ENCODE measurements at places on chromosomes 5 and 9. TPM values are rescaled to one million over a fixed set of nuclear protein-coding genes. Genes with fewer than 3 reads are reported as not detected.

Gene CNTFR
- not detected for total RNA-seq

Gene GAPT
- not detected for total RNA-seq

Gene TPM2
- 6.1 TPM for total RNA-seq

Gene AK8
- 0.63 TPM for total RNA-seq

Gene CDX1
- total RNA-seq: not detected

Gene PTPRD
- total RNA-seq: 0.07 TPM

Gene IL3
- total RNA-seq: 1.5 TPM

Gene ASPN
- total RNA-seq: not detected

Gene PSIP1
- total RNA-seq: 92.6 TPM

GRCh38 chr9:124009531-124010217, 1.9 kb upstream of the LHX2 start:
- no peak for DNase-seq

DNA sequence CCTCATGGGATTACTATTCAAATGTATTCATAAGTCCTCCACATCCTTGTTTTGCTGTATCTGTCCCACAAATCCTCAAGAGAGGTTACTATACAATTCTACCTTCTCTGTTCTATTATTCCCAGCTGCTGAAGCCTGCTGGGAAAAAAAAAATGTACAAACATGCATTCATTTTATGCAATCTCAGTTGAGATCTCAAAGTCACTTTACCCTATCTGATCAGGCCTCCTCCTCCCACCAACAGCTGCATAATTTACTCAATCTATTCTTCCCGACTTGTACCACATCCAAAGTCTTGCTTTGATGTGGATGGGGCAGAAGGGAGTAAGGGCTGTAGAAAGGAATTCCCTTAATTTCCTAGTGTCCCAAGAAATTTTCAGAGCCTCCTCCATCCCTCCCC, 28.6 kb downstream of the PSIP1 start:
- no peak for DNase-seq

- DNase-seq: no peak
Observed at GRCh38 chr5:74722271-74722670, 37.2 kb downstream of the HEXB start.

GRCh38 chr5:91052977-91053740, 330.0 kb downstream of the ARRDC3 start:
- DNase-seq: no peak

DNA sequence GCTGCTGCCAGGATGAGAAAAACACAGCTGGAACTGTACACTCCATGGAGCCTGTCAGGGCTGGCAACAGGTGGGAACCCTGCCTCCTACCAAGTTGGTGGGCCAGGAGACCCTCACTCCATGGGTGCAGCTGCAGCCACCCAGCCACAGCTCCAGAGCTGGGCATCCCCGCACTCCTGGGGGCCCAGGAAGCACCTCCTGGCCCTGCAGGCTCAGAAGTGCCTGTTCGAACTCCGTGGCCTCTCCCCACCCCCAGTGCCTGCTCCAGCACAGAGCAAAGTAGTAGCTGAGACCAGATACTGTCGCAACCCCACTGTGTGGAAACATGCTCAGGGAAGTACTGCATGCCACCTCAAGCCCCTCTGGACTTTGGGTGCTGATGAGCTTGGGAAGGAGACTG, 564.0 kb upstream of the ACO1 start:
- DNase-seq: no peak

DNA sequence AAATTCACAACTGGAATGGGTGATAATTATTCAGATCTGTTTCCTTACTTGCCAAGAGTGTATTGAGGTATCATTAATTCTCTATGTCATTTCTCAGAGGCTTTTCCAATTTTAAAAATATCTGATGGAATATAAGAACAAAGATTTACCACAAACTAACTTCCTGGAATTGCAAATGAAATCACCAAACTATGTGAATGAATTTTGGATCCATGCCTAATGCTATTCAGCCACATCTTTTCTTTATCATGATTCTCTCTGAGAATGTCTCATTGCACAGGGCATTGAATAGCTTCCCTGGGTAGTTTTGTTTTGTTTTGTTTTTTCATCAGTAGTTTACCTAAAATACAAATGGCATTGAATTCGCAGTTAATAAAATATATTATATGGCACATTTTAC, 146.9 kb upstream of the FBN2 start:
- no peak for DNase-seq

DNA sequence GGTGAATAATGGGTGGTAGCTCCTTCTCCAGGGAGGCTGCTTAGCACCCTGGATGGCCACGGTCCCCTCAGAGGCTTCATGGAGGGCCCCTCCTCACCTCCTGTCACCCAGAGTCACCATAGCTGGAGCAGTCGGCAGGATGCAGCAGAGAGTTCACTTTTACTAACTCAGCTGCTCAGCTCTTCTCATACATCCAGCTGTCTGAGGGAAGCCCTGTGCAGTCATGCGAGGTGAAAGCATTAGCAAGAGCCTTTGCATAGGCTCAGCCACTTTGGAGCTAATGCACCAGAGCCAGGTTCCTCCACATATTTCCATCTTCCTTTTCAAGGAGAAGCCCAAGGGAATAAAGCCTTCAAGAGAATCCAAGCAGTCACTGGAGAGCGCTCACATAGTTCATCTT, 499.2 kb downstream of the BNC2 start:
- DNase-seq: no peak

- no peak for DNase-seq
Observed at GRCh38 chr9:115350548-115350947, 232.6 kb upstream of the TNC start.

GRCh38 chr9:94714494-94714893, 12.0 kb upstream of the AOPEP start:
- DNase-seq: no peak

DNA sequence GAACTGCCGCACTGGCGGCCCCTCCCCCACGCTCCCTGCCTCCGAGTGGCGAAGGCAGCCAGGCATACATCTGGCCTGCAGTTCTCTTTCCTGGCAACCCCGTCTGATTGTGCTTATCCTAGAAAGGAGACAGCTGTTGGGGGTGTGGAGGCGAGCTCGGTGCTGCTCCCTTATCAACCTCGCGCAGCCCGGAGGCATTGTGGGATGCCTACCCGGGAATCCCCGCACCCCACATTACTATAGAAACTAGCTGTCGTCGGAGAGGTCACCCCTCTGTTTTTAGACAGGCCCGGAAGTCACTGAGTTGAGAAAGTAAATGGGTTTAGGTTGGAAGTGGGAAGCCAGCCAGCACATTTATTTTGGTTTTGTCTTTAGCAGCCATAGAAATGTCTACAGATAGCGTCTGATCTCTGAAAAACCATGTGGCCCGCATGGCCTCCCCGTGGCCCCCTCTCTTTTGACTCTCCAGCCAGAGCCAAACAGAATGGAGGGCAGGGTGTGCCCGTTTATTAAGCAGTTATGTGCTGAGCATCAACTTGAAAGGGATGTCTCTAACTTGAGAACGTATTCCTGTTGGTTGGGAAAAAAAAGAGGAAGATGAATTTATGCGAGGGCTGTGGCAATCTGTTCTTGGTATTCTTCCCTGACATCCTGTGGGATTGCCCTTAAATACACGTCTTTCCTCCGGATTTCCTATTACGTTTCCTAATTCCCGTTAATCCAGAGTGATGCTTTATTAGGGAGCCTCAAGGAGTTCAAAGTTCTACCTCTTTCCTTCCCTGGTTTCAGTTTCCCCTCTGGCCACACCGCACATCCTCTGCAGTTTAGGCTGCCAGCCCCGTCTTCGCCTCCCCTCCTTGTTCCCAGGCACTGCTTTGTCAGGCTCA, 3.9 kb downstream of the STC2 start:
- DNase-seq: no peak

DNA sequence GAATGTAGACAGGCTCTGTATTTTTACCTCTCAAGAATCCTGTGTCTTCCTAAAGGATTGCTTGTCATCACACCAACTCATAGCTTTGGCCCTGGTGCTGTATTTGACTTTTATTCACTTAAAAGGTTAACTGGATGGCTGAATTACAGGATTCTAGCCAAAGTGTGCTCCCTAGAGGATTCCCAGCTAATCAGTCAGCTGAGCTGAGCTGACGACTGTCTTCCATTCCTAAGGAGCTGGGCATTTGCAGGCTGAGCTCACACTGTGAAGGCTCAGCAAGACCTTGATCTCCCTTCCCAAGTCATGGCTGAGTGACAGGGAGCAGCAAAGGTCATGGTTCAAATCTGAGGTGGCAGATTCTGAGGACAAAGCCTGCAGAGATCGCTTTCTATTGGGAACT, 59.0 kb upstream of the PALM2AKAP2 start:
- DNase-seq: no peak

DNA sequence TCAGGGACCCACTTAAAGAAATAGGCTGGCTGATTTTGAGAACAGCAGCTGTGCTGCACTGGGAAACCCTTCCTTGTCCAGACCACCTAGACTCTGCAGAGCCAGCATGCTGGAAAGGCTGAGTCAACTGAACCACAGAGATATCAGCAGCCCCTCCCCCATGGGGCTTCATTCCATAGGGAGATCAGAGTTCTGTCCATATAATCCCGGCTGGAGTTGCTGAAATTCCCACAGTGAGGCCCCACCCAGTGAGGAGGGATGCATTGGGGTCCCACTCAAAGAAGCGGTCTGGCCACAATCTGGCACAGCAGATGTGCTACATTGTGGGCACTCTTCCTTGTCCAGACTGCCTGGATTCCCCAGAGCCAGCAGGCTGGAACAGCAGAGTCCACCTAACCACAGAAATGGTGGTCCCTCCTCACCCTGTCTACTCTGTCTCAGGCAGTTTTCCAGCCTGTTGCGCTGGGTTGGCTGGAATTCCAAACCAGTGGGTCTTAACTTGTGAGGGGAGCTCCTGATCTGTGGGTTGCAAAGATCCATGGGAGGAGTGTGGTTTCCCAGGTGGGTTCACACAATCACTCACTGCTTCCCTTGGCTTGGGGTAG, 127.1 kb downstream of the RNF180 start:
- no peak for DNase-seq

GRCh38 chr9:73155968-73156864, 4.6 kb downstream of the ANXA1 start:
- no peak for DNase-seq

DNA sequence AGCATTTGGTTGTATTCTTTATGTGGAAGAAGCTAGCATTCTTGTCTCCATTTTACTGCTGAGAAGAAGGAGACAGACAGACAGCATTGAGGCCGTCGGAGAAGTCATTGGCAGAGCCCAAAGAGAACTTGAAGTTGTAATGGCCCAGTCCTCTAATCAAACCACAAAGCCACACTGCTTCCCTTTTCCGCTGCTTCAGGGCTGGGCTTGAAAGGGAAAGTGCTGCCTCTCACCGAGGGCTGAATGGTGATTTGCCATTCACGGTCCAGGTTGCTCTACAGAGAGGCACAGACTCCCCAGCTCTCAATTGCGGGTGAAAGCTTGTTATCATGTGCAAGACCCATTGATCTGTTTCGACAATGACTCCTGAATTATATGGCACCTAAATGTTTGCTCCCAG, 25.6 kb upstream of the POU4F3 start:
- no peak for DNase-seq

DNA sequence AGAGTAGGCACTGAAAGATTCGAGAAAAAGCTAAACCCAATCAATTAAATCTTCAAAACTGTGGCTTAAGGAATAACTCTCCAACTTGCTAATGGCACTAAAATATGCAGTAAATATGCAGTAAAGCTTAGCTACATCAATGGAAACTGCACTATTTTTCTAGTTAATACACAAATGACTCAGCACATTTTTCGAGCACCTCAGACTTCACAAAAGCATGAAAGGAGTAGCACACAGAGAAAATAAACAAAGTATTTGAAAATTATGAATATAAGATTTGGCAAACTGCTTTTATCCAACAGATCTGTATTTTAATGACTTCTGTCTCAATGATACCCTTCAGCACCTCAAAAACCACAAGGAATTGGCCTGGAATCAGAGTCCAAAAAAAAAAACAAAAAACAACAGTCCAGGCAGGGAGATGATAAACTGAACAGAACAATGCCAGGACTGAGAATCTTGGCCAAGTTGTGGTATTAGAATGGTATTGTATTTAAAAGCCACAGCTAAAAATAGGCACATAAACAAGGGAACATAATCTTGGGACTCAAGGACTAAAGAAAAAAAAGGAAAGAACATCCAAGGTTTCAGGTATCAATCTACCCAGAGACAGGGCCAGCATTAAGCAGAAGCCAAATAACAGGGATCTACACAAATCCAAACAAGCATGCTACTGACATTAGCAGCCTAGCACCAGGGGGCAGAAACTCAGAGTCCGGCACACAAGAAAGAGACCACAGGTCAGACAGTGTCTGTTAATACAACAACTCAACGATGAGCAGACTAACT, 21.4 kb downstream of the TMEM245 start:
- DNase-seq: no peak

DNA sequence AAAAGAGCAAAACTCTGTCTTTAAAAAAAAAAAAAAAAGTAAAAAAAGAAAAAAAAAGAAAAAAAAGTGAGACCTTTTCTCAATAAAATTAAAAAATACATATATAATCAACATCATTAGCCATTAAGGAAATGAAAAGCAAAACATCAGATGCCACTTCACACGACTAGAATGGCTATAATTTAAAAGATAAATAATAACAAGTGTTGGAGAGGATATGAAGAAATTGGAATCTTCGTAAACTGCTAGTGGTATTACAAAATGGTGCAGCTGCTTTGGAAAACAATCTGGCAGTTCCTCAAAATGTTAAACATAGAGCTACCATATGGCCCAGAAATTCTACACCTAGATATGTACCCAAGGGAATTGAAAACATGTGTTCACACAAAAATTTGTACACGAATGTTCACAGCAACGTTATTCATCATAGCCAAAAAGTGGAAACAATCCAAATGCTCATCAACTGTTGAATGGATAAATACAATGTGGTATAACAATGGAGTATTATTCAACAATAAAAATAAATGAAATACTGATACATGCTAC, 45.3 kb upstream of the SIL1 start:
- DNase-seq: no peak

- DNase-seq: no peak
Observed at GRCh38 chr5:171639966-171640365, 145.7 kb upstream of the SMIM23 start.

DNA sequence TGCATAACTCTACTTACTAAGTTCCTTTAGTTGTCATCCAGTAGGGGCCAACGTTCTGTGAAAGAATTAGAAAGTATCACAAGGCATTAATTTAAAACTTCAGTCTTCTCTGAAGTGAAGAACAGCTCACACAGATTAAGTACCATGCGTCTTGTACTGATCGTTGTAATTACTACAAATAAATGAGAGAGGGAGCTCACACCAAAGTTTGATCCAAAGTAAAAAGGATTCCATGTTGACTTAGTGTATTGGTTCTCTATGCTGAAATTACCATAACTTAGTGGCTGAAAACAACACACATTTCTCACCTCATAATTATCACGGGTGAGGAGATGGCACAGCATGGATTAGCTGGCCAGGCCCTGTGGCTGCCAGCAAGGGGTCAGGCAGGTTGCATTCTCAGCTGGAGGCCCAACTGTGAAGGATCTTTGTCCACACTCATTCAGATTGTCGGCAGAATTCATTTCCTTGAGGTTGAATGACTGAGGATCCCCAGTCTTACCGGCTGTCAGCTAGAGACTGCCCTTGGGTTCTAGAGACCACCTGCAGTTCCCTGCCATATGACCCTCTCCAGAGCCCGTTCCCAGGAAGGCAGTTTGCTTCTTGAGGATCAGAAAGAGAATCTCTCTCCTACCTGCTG, 169.1 kb downstream of the YTHDC2 start:
- no peak for DNase-seq

All from activated CD8-positive, alpha-beta memory T cell treated with anti-CD3 and anti-CD28 coated beads, Interleukin-2, amount 10 ng/mL, durations not matched to agents 7 days and 5 days (primary cell).